ENCODE measurements at places on chromosomes 3 and 15.

GRCh38 chr15:81968691-81969090 lies 77.1 kb downstream of the MEX3B start:
- no peak for DNase-seq

DNA sequence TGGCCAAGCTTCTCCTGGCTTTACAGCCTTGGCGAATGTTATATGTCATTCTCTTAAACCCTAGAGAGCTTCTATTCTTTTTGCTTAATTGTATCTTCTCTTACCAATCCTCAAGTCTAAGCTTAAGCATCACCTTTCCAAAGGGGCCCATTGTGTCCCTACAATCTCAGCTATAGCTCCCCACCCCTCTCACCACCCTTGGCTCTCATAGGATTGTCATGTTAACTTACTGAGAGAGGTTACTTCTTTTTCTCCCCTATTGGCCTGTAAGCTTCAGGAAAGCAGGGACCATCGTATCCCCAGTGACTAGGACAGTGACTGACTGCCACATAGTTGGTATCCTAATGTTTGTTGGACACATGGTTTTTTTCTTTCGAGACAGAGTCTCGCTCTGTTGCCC lies 43.3 kb upstream of the LMOD3 start:
- no peak for DNase-seq

DNA sequence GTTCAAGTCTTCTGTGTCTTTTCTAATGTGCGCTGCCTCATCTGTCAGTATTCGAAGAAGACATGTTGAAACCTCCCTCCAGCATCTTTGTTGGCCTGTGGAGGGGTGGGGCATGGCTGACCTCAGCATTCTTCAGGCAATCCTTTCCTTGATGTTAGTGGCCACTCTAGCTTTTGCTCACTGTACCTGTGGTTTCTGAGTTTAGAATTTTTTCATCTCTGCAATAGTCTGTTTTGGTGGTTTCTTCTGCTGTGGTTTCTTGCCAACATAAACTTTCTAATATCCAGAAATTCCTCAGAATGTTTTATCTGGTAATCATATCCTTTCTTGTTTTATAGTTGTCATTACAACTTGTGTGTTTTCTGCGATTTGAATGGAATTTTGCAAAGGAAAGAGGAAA lies 251.3 kb upstream of the NR2E3 start:
- DNase-seq, result peak; percentile 96

DNA sequence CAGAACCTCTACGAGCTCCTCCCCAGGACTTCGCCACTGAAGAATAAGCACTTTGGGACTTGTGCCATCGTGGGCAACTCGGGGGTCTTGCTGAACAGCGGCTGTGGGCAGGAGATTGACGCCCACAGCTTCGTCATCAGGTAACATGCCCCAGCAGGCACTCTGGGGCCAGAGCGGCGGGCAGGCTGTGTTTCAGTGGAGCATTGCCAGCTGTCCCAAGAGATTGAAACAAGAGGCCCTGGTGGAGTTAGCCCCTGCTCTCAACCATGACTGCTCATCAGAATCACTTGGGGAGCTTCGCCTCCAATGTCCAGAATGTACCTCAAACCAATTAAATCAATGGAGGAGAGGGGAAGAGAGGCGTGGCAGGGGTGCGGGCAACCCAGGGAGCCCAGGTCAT lies 44.8 kb downstream of the ST8SIA2 start:
- DNase-seq, result no peak

DNA sequence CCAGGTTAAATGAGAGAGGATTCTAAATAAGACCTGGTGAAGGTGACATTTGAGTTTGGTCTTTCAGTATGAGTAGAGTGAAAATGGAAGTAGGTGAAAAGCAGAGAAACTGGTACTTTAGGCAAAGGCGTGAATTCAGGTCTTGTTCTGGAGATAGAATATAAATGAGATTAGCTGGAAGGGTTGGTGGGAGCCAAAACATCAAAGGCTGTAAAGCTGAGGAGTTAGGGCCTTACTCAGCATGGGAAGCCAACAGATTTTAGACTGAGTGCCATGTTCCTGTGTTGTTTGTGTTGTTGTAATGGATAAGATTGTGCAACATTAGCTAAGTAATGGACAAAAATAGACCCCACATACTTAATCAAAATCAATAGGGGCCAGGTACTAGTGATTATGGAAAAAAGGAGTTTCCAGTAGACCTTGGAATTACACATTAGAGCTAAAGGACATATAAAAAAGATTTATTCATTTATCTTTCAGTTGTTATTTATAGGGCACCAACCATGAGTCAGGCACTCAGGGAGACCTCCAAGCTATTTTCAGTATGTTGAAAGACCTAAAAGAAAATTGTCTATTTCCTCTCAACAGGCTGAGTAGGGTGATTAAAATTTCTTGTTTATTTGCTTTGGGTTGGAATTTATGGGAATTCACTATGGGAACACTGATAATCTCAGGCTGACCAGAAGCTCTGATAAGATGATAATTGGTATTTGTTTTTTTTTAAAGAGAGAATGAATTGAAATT lies 20.8 kb downstream of the ARL14 start:
- peak; percentile 82 for DNase-seq

- no peak for DNase-seq
Observed at GRCh38 chr3:57960174-57960505, 48.1 kb upstream of the FLNB start.

DNA sequence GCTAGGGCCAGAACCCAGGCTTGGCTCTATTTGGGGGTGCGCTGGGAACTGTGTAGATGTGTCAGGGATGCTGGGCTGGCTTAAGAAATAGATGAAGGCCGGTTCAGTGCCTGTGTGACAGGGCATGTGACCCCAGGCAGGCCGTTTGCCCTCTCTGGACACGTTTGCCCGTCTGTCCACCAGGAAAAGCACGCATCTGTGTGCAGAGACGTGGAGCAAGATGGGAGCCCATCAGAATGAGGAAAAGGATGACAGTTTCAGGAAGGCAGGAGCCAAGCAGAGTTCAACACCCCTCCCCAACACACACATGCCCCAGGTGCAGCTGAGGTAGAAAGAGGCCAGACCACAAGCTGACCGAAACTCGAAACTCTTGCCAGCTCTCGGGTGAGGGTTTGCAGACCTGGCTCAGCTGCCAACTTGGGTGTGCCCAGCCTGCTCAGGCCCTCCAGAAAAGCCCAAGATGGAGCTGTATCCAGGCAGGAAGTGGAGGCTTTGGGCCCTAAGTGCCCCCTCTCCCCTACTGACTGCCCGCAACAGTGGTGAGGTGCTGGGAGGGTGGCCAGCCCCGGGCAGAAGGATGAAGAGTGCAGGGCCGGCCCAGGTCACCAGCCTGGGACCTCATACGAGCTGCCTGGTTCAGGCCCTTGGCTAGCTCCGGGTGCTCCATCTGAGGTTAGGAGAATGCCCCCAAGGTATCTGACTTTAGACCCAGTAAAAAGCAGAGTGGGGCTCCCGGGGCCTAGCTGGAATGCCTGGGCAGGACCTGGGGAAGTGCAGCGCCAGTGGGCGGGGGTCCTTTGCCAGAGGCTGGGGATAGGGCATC lies 10.2 kb upstream of the MESP1 start:
- DNase-seq, result no peak

GRCh38 chr3:23232016-23232415 lies 28.9 kb downstream of the UBE2E2 start:
- no peak for DNase-seq

DNA sequence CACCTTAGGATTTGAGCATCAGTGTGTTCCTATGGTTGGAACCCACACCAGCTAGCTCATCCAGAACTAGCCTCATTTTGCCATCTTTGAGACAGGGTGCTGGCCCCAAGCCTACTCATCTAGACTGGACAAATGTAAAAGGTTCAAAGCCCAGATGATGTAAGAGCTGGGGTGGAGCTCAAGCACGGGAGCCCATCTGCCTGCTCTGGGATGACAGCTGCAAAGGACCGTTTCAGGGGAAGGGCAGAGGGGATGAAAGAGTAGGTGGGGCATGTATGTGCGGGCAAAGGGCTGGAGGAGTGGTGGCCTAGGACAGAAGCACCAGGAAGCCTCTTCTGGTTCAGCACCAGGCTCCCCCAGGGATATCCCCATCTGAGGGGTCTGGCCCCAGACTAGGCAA lies 15.8 kb downstream of the CLK3 start:
- DNase-seq, result no peak

- no peak for DNase-seq
Observed at GRCh38 chr3:49417516-49418120, 4.7 kb downstream of the AMT start.

GRCh38 chr15:63198371-63199250 lies 9.2 kb downstream of the RAB8B start:
- peak; percentile 95 for DNase-seq

GRCh38 chr3:50587806-50588758 lies 18.8 kb downstream of the HEMK1 start:
- no peak for DNase-seq

DNA sequence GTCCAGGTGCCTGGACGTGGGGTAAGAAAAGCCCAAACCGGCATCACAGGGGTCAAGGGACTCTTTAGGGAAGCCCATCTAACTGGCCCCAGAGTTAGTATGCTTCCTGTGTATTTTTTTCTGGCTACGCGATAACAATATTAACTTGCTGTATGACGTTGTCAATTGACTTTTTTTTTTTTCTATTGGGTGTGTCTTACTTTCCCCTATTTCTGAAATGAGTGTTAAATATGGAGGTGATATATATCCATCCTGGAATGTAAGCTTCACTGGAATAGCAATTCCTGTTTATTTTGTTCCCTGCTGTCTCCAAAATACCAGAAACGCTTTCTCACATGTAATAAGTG lies 598 bp upstream of the GMNC start:
- DNase-seq, result no peak

- DNase-seq, result peak; percentile 40
Observed at GRCh38 chr3:150410311-150411105, 2.4 kb downstream of the TSC22D2 start.

DNA sequence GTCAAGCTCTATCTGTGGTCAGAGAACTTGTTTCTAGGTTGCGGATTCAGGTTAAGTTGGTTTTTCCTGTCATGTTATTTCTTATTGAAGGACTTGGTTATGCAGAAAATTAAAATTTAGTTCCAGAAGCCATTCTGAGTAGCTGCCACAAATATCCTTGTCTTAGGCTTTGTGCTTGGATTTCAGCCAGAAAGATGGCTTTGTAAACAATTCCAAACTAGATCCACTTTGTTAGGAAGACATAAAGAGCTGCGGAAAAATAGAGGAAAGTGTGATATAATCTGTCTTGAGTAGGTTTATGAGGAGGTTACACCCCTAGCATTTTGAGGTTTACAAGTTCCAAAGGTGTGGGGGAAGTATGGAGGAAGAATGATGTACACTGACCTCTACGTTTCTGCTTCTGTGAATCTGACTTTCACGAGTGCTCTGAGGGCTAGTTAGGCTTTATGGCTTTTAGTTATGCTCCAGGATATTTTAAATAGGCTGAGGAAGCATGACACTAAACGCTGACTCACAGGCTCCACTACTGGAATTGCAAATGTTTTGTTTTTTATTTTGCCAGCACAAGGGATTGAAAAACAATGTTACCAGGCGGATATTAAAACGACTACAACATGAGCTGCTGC lies 46.3 kb upstream of the UTS2B start:
- DNase-seq, result peak; percentile 82

- no peak for DNase-seq
Observed at GRCh38 chr3:189389346-189389745, 217.6 kb downstream of the TPRG1 start.

- DNase-seq, result no peak
Observed at GRCh38 chr3:112627919-112628466, 12.9 kb downstream of the CCDC80 start.

- no peak for DNase-seq
Observed at GRCh38 chr3:34646911-34647460, 848.6 kb downstream of the PDCD6IP start.

- DNase-seq, result peak; percentile 70
Observed at GRCh38 chr3:190205739-190206138, 85.0 kb upstream of the P3H2 start.

DNA sequence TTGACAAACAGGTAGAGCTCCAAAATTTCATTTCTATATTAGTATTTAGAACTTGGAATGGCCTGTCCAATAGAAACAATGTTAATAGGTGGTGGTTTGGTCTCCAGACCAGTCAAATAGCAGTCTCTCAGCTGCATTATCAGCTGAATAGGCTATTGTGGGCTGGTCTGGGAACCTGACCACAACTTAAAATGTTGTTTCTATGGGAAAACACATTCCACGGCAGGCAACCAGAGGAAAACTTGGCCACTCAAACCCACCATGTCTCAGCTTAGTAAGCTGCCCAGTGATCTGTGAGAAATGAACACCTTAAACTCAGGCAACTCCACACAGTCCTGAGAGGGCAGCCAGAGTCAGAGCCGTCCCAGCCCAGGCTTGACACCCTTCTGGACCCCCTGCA lies 20.4 kb downstream of the FBN1 start:
- peak; percentile 77 for DNase-seq

GRCh38 chr15:89621547-89621946 lies 33.7 kb downstream of the KIF7 start:
- DNase-seq, result no peak

DNA sequence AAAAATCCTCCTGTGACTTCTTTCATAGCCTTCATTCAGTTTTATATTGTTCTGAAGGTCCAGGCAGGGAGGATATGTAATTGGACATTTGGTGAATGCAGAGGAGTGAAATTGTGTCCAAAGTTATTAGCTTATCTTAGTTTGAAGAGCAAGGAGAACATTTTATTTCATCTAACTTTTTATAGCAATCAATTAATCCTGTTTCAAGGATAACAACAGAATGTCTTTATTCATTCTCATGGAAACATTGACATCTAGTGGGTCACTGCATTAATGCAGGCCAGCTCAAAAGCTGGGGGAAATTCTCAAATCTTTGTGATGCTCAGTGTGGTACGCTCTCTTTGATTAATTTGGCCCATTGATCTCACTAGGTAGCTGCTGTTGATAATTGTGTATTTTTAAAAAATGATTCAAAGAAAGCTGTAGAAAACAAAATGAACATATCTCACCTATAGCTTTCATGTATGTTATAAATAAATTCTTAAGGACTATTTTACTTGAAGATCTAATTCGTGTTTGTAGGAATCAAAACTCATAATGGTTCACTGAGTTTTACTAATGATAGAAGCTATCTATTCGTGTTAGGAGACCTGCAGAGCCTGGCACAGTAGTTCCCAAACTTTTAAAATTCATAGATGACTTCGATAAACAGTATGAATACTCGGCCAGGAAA lies 150.8 kb upstream of the KCNMB2 start:
- peak; percentile 41 for DNase-seq

Data from amniotic epithelial cell (primary cell).